ENCODE measurements at places on chromosomes 13 and 19.

- no peak for DNase-seq
These were observed 30.9 kb downstream of the FAM216B start for GRCh38 chr13:42812316-42812715.

DNA sequence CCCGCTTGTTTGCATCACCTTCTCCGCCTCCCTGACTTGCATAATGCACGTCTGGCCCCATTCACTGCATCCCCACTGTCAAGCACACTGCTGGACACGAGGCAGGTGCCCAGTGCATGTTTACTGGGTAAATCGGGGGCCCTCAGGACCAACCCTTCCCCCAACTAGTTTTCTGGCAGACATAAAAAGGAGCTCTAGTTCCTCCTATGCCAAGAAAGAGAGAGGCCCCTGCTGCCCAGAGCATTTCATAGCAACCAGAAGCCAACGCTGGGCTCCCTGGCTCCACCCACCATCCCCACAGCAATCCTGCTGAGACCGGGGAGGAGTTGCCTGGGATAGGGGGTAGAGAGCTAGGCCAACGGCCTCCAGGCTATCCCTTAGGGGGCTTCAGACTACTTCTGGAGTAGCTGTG lies 23.2 kb downstream of the ANKRD27 start:
- no peak for DNase-seq

DNA sequence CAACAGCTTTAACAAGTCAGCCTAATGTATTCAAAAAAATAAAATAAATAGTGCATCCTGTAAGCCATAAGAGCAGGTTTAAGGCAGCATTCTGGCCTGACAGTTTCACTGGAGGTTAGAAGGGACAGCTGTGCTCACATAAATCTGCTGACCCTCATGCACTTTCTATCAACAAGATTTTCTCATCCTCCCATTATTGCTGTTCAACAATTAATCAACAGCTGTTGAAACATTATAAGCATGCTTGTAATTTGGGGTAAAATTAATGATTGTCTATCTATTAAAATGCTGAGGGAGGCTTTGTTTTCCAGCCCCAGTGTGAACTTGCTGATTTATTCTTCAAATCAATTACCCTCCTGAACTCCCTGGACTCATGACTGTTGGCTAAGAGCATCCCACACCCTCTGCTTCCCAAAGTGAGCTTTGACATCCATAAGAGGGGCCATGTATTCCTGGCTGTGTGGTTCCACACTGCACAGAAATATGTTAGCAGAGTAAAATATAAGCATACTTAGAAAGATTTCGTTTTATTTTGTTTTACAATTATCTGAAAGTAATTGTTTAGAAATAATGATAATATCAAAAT lies 492.4 kb downstream of the EFNB2 start:
- no peak for DNase-seq

DNA sequence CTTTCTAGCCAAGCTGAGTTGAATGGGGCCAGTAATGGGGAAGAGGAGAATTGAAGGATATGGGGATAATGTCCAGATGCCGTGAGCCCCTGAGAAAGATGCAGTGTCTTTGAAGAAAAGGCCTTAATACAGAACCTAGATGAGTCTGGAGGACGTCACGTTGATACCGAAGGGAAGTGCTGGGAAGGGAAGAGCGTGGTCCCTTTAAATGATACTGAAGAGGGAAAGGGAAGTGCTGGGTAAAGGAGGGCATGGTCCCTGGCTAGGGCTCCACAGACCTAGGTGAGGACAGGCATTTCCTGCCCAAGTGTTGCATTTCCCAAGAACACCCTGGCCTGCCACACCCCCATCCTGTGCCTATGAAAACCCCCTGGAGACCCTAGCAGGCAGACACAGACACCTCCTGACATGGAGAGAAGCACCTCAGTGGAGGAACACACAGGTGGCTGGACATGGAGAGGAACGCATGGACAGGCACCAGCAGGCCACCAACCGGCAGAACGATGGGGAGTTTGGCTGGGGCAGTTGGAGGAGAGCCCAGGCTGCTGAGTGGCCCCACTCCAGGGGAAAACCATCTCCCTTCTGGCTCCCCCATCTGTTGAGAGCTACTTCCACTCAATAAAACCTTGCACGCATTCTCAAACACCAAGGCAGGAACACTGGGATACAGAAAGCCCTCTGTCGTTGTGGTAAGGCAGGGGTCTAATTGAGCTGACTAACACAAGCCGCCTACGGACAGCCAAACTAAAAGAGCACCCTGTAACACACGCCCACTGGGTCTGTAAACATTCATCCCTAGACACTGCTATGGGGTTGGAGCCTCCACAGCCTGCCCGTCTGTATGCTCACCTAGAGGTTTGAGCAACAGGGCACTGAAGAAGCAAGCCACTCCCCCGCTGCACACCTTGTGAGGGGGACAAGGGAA lies 34.9 kb upstream of the POMP start:
- no peak for DNase-seq

DNA sequence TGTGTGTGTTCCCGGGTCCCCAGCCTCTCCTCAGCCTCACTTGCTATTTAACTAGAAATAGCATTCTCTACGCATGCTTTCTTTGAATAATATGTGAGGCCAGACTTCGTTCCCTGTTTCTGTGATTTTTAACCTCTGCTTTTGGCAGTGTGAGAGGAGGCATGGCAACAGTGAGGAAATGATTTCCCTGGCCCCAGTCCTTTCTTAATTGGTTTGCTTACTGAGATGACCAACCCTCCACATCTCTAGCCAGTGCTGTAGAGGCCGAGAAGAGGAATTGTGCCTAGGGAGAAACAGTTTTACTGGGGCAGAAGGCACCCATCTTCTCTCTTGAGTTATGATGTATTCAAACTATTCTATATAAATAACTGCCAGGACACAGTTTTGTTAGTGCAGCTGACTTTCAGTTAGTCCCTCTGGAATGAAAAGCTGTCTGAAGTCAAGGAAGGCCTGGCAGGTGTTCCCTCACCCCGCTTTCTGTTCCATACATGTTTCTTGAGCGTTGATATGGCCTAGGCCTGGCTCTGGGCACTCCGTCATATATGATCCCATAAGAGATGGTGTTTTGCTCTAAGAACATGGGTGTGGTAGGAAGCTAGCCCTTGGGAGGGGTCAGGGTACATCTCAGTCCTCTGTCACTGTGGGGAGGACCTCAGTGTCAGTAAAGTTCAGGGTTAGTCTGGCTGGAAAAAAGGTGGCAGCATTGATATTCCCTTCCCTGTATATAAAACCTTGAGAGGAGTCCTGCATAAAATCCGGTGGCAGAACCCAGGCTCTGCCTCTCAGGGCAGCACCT lies 73.7 kb upstream of the NPAS1 start:
- DNase-seq, result no peak

DNA sequence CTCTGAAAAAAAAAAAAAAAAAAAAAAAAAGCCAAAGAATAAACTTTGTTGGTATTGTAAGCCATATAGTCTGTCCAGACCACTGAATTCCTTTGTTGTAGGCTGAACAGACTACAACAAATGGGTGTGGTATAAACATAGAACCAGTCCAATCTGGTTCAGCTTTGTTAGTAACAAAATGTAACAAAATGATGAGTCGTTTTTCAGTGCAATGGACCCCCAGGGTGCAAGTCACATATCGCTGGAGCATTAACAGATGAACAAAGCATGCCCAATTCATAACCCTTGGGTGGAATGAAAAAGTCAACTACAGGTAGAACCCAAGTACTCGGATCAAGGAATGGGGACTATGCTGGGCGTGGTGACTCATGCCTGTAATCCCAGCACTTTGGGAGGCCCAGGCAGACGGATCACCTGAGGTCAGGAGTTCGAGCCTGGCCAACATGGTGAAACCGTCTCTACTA lies 13.6 kb upstream of the FCHO1 start:
- DNase-seq, result no peak

DNA sequence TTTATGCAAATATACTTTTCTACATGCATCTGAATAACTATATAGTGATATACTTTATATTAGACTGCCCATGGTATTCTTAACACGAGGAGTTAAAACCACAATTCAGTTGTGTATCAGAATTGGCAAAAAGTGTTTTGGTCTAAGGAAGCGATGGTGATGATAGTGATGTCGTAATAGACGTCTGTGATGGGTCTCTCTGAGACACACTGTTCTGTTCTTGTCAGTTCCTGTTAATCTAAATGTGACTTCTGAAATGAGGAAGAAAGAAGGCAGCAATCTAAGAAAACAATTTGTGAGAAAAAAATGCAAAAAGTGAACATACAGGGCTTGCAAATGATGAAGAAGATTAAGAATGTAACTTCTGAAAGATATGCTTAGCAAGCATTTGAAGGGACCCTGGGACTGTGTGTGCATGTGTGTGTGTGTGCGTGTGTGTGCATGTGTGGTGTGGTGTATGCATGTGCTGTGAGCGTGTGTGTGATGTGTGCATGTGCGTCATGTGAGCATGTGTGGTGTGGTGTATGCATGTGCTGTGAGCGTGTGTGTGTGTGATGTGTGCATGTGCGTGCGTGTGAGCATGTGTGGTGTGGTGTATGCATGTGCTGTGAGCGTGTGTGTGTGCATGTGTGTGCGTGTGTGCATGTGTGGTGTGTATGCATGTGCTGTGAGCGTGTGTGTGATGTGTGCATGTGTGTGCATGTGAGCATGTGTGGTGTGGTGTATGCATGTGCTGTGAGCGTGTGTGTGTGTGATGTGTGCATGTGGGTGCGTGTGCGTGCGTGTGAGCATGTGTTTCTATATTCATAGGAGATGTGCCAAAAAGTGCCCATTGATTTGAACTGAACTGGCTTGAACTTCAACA lies 131.8 kb downstream of the IRS2 start:
- DNase-seq, result no peak

- DNase-seq, result no peak
These were observed 26.7 kb downstream of the ZNRF4 start for GRCh38 chr19:5481957-5482356.

DNA sequence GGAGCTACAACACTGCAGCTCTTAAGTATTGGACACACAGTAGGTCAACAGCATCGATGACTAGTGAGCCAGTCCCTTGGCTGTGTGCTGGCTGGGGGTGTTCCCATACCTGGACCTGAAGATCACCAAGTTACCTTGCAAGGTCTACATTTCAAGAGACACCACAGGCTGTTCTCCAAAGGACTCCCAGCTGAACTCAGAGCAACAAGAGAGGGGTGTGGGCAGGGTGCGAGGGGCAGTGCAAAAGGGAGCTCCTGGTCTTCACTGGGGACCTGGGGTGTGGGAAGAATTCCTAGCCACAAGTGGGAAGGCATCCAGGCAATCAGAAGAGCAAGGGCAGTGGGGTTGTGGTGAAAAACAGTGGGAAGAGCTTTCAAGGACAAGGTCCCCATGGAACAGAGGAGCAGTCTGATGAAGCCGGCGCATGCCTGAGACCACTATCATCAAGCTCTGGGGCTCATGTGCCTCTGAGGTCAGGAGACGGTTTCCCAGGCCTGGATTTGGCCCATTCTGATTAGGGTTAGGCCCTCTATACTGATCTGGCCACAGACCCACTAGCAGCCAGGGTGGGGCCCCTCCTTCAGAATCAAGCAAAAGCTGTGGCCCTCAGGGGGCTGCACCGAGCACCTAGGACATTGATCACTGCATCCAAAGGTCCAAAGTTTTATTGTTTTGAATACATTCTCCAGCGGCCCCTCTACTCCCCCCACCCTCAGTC lies 4.7 kb upstream of the GSK3A start:
- DNase-seq, result no peak

DNA sequence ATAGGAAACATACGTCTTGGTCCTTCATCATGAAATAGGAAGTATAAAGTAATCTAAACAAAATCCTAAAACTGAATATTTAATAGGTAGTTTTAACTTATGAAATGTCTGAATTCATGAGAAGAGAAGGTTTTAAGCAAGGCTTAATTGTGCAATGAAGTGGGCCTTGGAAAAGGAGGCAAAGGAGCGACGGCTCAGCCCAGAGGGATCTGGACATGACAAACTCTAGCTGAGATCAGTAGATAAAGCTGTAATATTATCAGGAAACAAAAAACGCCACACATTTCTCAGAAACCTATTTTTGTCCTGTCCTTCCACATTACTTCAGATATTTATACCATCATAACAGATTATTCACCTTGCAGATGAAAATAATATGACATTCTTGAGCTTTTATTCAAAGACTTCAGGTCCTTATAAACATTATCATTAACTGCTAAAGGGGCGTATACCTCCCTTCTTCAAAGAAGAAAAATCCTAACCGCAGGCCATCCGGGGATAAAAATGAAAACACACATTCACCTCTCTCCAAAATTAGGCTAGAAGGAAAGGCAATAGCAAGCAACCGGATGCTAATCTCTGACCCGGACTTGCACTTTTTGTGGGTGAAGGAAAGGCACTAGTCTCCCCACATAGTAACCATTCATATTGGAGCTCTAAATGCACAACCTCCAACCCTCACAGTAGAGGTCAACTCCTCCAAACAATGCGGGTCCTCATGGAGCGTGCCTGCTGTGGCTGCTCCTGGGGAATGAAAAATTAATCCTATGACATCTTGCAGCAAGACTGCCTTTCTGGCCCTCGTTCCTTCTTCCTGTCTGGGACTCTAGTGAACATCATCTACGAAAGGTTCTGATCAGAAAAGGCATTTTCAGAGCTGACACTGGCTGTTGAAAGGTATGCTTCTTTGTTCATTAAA lies 108.8 kb downstream of the TBC1D4 start:
- DNase-seq, result no peak

- no peak for DNase-seq
These were observed 1637.4 kb downstream of the PCDH9 start for GRCh38 chr13:65592731-65593130.

DNA sequence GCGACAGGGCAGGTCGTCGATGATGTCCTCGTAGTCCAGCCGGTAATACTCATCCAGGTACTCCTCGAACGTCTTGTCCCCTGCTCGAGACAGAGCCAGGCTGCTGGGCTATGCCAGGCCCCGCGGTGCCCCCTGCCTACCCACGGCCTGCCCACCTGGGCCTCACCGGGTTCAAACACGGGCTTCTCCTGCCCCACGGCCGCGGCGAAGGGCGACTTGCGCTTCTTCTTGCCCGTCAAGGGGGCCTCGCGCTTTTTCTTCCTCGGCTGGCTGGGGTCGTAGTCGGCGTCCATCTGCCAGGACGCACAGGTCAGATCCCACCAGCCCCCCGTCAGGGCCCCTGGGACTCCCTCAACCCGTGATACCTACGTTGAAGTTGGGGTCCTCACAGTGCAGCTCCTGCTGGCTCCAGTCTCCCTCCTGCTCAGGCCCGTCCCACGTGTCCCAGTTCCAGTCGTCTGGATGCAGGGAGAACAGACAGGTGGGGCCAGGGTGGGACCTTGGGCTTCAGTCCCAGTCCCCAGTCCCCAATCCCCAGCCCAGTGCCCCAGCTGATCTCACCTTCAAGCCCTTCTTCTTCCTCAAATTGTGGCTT lies 8.1 kb downstream of the KRI1 start:
- no peak for DNase-seq

- DNase-seq, result peak; percentile 57
These were observed 1.2 kb downstream of the ZSWIM4 start for GRCh38 chr19:13796301-13797057.

DNA sequence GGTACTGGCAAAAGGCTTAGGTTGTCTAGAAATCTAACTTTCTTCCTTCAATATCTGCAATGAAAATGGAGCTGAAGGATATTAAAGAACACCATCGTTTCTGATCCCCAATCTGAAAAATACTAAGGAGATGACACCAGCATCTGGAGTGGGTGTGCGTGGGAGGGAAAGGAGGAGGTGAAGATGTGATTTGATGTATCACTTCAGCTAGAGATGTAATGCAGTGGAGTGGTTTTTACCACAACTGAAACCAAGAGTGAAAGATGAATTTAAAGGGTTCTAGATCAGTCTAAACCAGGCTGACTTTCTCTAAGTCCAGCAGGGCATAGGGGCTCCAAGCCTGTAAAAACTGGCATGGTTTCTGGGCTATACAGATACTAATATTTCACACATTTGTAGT lies 148.4 kb downstream of the AKAP11 start:
- DNase-seq, result no peak

GRCh38 chr19:46225558-46226004 lies 4.0 kb upstream of the IGFL1 start:
- DNase-seq, result no peak

All from mucosa of gallbladder (tissue), 1 donor.